Osteocyte (in vitro differentiated cells): ENCODE measurements at places on chromosomes 12 and 14. TPM values are rescaled to one million over a fixed set of nuclear protein-coding genes. Genes with fewer than 3 reads are reported as not detected.

Gene BEGAIN
- 7.0 and 8.5 TPM in 2 replicates for total RNA-seq

DNA sequence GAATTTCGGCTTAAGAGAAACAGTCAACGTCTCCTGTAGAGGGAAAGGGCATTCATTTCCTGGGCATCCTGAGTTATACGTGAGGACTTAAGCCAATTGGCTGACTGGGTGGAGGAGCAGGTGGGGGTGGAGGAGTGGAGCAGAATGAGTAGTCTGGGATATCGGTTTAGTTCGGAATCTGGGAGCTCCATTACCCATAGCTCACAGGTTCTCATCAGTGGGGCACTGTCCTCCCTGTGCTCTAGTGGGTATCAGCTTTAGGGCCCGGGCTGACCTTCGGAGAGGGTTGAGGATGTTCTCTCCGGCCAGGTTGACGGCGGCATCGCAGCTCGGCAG is 704 bp downstream of the SDR39U1 start:
- no peak for DNase-seq
- peak overlapping the region; percentile 89 for H3K4me3 ChIP-seq
- H3K36me3 ChIP-seq: peaks cover 30% of the 10 kb centered on the region
- peak overlapping the region; percentile 100 for H3K27ac ChIP-seq
- no peaks in the 10 kb centered on the region for H3K27me3 ChIP-seq

Gene LPAR5
- total RNA-seq: 0.32 and 0.50 TPM in 2 replicates

- no peak overlapping the region for H3K4me3 ChIP-seq
- H3K36me3 ChIP-seq: peaks cover 3% of the 10 kb centered on the region
- peak overlapping the region; percentile 48 for H3K27ac ChIP-seq
- no peaks in the 10 kb centered on the region for H3K27me3 ChIP-seq
- H3K4me1 ChIP-seq: peaks cover 38% of the 10 kb centered on the region
Observed at GRCh38 chr12:1044199-1044598, 53.2 kb downstream of the ERC1 start.

DNA sequence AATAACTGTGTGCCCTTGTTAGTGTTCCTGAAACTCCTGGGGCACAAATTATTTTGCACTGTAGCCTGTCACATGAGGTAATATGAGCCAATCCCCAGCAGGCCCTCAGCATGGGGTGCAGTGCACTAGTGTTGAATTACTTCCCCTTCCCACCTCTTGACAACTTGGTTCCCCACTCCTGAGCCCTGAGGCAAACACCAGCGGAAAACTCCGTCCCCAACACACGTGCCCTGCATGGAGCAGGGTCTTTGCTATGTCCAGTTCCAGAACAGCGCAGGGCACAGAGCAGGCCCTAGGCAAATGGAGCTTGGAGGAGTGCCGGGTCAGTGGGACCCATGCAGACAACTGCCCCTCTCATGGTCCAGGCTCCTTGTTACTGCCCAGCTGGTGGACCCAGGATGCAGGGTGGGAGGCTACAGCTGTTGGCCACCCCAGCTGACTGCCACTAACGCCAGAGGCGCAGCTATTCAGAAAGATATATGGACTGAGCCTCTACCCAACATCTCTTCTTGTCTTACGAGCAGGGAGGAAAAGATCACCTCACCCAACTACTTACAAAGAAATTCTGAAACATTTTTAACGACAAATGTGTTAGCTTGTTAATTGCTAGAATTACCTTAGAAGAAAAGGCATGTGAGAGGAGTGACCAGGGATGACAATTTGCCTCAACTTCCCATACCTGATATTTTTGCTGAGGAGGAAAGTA is 71.6 kb downstream of the NT5DC3 start:
- H3K4me1 ChIP-seq: peaks cover 12% of the 10 kb centered on the region
- peaks cover 11% of the 10 kb centered on the region for H3K36me3 ChIP-seq
- no peaks in the 10 kb centered on the region for H3K27me3 ChIP-seq
- DNase-seq: no peak

- H3K4me1 ChIP-seq: peaks cover 50% of the 10 kb centered on the region
- no peaks in the 10 kb centered on the region for H3K36me3 ChIP-seq
- DNase-seq: no peak
Observed at GRCh38 chr14:102187568-102188001, 47.9 kb downstream of the WDR20 start.

- no peak overlapping the region for H3K4me3 ChIP-seq
- no peak overlapping the region for H3K27ac ChIP-seq
- no peak for DNase-seq
- peaks cover 5% of the 10 kb centered on the region for H3K27me3 ChIP-seq
- no peaks in the 10 kb centered on the region for H3K36me3 ChIP-seq
Observed at GRCh38 chr12:13343375-13343774, 146.8 kb downstream of the EMP1 start.

Gene ADAM21
- 0.34 TPM in 1 of 2 replicates, not detected in the other for total RNA-seq

- H3K4me3 ChIP-seq: no peak overlapping the region
- no peaks in the 10 kb centered on the region for H3K36me3 ChIP-seq
- no peak overlapping the region for H3K27ac ChIP-seq
- H3K27me3 ChIP-seq: peaks cover 51% of the 10 kb centered on the region
Observed at GRCh38 chr14:94171208-94171607, 2.9 kb upstream of the PPP4R4 start.

GRCh38 chr12:52401526-52401925 is 4.6 kb downstream of the KRT82 start:
- H3K27me3 ChIP-seq: peaks cover 46% of the 10 kb centered on the region
- no peak overlapping the region for H3K4me3 ChIP-seq
- no peak overlapping the region for H3K27ac ChIP-seq
- H3K4me1 ChIP-seq: no peaks in the 10 kb centered on the region

- H3K27me3 ChIP-seq: no peaks in the 10 kb centered on the region
- H3K36me3 ChIP-seq: no peaks in the 10 kb centered on the region
- no peak overlapping the region for H3K4me3 ChIP-seq
- DNase-seq: no peak
- H3K4me1 ChIP-seq: peaks cover 28% of the 10 kb centered on the region
Observed at GRCh38 chr14:20684662-20685456, 499 bp downstream of the RNASE4 start.

Gene TRMT61A
- total RNA-seq: 10.9 and 11.5 TPM in 2 replicates
